Activated CD8-positive, alpha-beta memory T cell treated with anti-CD3 and anti-CD28 coated beads, Interleukin-2, amount 50 U/mL, for 4 hours (primary cell): ENCODE measurements at places on chromosomes 3 and 15.

- no peak for DNase-seq
These were observed 104.4 kb upstream of the C2CD4B start for GRCh38 chr15:62269504-62269903.

DNA sequence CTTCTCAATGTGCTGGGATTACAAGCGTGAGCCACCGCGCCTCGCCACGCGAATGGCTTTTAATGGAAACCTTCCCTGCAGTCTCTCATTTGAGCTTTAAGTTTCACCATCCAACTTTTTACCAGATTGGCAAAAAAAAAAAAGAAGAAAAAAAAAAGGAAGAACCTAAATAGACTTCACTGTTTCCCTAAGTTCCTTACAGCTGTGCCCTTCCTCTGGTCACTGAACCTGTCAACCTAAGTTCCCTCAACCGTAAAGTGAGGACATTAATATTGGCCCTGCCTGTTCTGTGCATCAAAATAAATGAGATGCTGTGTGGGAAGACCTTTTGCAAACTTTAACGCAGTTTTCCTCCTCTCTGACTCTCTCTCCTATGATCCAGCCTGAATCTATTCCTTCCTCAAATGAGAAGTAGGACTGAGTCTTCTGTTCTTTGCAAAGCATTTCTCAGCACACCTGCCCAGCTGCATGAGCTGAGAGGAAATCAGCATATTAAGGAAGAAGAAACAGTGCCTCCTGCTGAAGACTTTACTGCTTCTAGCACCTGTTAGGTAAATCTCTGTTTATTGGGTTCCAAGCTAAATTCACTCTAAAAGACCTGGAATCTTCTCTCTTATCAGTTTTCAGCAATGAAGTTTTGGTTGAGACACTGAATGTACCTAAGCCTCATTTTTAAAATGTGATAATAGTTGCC is 99.6 kb upstream of the ETV5 start:
- DNase-seq, result no peak

DNA sequence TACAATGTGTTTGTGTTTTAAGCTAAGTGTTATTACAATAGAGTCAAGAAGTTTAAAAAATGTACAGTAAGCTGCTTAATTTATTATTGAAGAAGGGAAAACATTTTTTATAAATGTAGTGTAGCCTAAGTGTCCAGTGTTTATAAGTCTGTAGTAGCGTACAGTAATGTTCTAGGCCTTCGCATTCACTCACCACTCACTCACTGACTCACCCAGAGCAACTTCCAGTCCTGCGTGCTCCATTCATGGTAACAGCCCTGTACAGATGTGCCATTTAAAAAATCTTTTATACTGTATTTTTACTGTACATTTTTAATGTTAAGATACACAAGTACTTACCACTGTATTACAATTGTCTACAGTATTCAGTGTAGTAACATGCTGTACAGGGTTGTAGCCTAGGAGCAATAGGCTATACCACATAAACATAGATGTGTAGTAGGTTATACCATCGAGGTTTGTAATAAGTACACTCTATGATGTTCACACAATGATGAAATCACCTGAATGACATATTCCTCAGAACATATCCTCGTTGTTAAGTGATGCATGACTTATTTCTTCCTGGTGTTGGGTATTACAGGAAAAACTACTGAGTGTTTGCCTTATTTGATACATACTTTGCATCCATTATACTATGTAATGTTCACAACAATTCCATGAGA is 156.6 kb upstream of the NUDT16 start:
- no peak for DNase-seq

DNA sequence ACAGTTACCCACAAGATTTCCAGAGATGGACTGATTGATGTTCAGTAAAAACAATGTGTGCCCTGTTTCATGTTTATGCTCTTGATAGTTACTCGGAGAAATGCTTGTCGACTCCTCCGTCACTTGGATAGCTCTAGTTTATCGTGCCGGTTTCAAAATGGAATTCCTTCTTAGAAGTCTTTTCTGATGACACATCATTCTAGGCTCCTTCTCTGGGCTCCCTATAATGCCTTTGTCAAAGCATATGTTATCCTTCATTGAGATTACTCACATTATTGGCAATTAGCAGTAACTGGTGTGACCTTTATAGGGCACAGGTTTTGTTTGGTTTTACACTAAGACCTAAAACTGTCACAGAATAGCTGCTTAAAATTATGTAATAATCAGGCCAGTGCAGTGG is 201.8 kb downstream of the CNTN6 start:
- no peak for DNase-seq

GRCh38 chr3:34394978-34395748 is 596.7 kb downstream of the PDCD6IP start:
- DNase-seq, result no peak

DNA sequence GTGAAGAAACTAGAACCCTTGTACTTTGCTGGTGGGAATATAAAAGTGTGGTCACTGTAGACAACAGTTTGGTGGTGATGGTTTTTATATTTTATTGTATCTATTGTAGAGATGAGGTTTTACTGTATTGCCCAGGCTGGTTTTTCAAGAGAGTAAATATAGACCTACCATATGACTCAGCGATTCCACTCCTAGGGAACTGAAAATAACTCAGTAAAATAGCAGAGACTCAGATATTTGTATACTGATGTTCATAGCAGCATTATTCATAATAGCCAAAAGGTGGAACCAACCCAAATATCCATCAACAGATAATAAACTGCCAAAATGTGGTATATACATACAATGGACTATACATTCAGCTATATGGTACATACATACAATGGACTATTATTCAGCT is 68.8 kb upstream of the IL12A start:
- no peak for DNase-seq
